ENCODE measurements at places on chromosomes 11 and 22. TPM values are rescaled to one million over a fixed set of nuclear protein-coding genes. Genes with fewer than 3 reads are reported as not detected.

The BEST1 gene
- 0.50 TPM for total RNA-seq

GRCh38 chr11:91906871-91907624 is 317.6 kb upstream of the FAT3 start:
- no peak overlapping the region for H3K4me3 ChIP-seq
- H3K27me3 ChIP-seq, result no peaks in the 10 kb centered on the region
- H3K27ac ChIP-seq, result no peak overlapping the region
- no peak for DNase-seq

DNA sequence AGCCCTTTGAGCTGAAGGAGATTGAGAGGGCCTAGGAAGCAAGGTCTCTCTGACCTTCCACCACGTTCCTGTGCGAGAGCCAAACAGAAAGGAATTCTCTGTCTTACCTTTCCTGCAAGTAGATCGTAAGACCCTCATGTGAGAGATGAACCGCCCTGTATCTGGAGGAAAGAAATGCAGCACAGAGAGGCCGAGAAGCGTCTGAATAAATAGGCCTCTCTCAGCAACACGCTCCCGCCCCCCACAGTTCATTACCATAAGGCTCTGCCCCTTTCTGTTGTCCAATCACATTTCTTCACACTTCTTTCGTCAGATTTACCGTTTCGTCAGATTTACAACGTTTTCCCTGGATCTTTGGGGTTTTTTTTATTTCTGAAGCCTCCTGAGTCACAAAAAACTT is 90.3 kb downstream of the BLID start:
- no peak for DNase-seq
- H3K36me3 ChIP-seq, result no peaks in the 10 kb centered on the region
- H3K4me1 ChIP-seq, result no peaks in the 10 kb centered on the region
- no peak overlapping the region for H3K4me3 ChIP-seq
- H3K27ac ChIP-seq, result no peak overlapping the region
- H3K27me3 ChIP-seq, result no peaks in the 10 kb centered on the region

DNA sequence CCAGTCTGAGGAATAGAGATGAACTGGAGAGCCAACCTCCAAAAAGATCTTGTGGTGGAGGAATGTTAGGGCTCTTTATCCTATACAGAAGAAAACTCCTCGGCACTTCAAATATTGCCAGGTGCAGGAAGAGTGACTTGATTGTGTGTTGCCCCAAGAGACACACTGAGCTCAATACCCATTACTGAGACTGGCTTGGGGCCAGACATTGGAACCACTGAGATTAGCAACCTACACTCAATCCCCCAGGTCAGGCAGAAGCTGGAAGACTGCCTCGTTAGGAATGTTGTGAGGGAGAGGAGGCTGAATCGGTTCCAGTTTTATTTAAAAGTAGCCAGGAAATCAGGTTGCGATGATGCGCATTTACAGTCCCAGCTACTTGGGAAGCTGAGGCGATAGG is 2.4 kb upstream of the SGSM3 start:
- no peaks in the 10 kb centered on the region for H3K27me3 ChIP-seq
- H3K27ac ChIP-seq, result no peak overlapping the region
- peaks cover 21% of the 10 kb centered on the region for H3K4me1 ChIP-seq
- no peak overlapping the region for H3K4me3 ChIP-seq

DNA sequence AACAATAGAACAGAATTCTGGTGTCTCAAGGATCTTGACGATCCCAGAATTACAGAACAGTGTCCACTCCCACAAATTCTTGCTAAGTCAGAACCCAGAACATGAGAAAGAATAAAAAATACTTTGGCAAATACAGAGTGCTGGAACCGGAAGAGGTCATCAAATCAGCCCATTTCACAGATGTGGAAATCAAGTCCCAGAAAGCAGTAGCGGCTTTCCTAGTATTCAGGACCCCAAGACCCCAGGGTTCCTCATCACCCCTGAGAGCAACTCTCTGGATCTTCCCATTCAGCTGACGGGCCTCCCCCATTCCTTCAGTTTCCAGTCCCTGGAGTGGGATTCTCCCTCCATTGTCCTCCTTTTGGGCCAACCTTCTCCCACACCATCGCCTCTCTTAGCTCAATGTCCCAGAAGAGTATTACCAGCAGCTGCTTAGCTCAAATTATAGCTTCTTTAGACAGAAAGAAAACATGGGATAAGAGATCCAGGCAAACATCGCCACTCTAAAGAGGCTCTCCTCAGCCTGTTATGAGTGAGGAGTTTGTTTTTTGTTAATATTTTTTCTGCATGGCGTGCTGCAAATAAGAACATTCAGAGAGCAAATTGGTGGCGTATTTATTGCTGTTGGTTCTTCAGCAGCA is 268.3 kb downstream of the MN1 start:
- no peak overlapping the region for H3K27ac ChIP-seq
- no peaks in the 10 kb centered on the region for H3K27me3 ChIP-seq
- DNase-seq, result no peak
- H3K4me1 ChIP-seq, result no peaks in the 10 kb centered on the region
- no peaks in the 10 kb centered on the region for H3K36me3 ChIP-seq
- no peak overlapping the region for H3K4me3 ChIP-seq

DNA sequence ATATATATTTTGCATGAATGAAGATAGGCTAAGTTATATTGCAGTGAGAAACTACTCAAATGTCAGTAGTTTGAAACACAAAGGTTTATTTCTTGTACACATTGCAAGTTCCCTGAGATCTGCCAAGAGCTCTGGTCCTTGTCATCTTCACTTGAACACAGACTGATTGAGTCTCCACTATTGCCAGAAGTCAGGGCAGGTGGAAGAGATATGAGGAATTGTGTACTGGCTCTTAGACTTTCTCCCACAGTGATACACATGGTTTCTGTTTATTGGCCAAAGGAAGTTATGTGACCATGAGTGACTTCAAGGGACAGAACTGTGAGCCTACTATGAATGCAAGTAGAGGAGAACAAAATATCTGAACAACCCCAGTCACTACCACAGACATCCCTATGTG is 44.2 kb downstream of the PPFIBP2 start:
- H3K4me1 ChIP-seq, result no peaks in the 10 kb centered on the region
- no peak overlapping the region for H3K27ac ChIP-seq
- no peaks in the 10 kb centered on the region for H3K27me3 ChIP-seq
- H3K36me3 ChIP-seq, result no peaks in the 10 kb centered on the region
- H3K4me3 ChIP-seq, result no peak overlapping the region
- DNase-seq, result no peak

GRCh38 chr22:46686221-46687047 is 51.6 kb downstream of the CERK start:
- H3K4me1 ChIP-seq, result peaks cover 13% of the 10 kb centered on the region
- DNase-seq, result no peak
- no peak overlapping the region for H3K4me3 ChIP-seq
- no peaks in the 10 kb centered on the region for H3K27me3 ChIP-seq

DNA sequence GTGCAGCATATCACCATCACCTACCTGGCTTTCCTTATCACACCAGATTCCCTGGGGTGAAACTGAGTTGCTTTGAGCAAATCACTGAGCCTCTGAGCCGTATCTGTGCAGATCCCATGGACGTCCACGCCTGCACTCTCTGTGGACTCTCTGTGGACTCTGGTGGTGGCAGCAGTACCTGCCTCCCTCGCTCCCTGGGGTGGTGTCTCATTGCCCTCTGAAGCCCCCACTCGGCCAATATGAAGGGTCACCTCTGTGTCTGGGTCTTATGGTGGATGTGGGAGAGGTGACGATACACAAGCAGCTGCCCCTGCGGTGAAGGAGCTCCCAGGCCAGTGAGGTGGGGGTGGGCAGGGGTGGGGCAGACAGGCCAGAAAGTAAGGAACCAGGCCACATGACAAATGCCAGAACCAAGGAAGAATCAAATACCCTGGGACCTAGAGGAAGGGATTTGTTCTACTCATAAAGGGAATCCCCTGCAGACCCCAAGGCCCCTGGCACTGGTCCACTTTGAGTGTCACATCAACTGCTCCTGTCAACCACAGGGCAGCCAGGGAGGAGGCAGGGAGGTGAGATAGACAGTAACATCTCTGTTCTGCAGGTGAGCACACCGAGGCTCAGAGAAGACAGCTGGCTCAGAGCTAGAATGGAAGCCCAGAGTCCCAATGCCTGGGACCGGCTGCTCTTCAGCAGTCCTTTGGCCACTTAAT is 9.2 kb upstream of the CHST1 start:
- DNase-seq, result no peak
- H3K4me1 ChIP-seq, result no peaks in the 10 kb centered on the region
- H3K27me3 ChIP-seq, result no peaks in the 10 kb centered on the region
- no peak overlapping the region for H3K27ac ChIP-seq
- H3K4me3 ChIP-seq, result no peak overlapping the region

DNA sequence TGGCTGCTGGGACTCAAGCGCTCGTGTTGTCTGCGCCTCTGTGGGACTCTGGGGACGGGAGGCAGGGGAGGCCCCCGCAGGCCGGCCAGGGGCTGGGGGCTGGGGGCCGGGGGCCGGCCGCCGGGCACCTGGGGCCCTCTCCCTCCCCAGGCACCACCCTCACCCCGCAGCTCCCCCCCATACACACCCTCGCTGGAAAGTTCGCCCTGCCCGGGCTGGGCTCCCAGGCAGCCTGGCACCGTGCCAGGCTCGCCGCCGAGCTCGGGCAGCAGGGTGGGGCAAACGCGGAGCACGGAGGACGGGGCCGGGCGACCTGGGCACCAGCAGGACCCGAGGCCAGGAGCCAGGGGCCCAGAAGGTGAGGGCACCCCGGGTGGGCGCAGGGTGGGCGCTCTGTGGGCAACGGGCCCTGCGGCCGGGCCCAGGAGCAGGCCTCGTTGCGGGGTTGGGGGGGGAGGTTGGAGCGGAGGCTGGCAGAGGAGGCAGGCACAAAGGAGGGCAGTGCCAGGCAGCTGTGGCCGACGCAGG is 76.7 kb upstream of the WNT7B start:
- H3K27ac ChIP-seq, result peak overlapping the region; percentile 82
- no peak overlapping the region for H3K4me3 ChIP-seq
- peaks cover 71% of the 10 kb centered on the region for H3K4me1 ChIP-seq
- no peaks in the 10 kb centered on the region for H3K36me3 ChIP-seq
- H3K27me3 ChIP-seq, result no peaks in the 10 kb centered on the region

DNA sequence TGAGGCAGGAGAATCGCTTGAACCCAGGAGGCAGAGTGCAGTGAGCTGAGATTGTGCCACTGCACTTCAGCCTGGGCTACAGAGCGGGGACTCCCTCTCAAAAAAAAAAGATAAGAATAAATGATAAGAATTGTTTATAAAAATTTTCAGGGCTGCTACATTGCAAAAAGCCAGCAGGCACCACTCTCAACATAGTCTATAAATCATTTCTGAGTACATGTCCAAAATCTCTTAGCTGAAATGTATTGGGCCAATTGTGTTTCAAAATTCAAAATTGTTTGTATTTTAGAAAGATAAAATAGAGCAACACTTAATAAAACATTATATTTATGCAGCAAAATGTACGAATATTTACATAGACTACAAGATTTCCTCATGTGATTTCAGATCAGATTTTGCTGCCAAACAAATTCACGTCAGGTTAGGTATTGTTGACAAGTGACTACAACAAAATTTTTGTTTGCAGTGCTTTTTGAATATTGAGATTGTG is 13.9 kb downstream of the PGR start:
- no peak overlapping the region for H3K4me3 ChIP-seq
- H3K27ac ChIP-seq, result no peak overlapping the region
- no peaks in the 10 kb centered on the region for H3K4me1 ChIP-seq
- no peaks in the 10 kb centered on the region for H3K27me3 ChIP-seq
- no peak for DNase-seq
- no peaks in the 10 kb centered on the region for H3K36me3 ChIP-seq

DNA sequence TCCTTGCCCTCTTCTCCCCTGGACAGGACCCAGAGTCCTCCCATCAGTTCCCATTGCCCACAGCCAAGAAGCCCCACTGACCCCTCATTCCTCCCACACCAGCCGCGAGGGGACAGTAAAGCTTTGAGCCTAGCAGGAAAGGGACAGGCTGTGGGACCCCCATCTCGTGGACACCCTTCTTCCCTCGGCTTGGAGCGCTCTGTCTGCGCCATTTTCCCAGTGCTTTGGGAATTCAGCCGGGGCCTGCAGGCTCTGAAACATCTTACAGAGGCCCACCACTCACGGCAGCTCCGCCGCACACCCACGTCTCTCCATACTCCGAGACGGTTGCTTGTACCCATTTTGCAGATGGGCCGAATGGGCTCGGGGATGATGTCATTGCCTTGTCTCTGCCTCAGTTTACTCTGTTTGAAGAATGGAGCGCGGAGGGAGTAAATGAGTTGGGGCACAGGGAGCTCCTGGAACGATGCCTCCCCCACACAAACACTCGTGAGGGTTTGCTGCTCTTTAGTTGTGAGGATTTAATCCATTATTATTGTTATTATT is 447.7 kb downstream of the TBC1D22A start:
- H3K27me3 ChIP-seq, result no peaks in the 10 kb centered on the region
- no peak overlapping the region for H3K4me3 ChIP-seq
- no peaks in the 10 kb centered on the region for H3K36me3 ChIP-seq
- H3K4me1 ChIP-seq, result no peaks in the 10 kb centered on the region

- H3K4me3 ChIP-seq, result no peak overlapping the region
- H3K27me3 ChIP-seq, result no peaks in the 10 kb centered on the region
- no peak overlapping the region for H3K27ac ChIP-seq
- peaks cover 8% of the 10 kb centered on the region for H3K36me3 ChIP-seq
Observed at GRCh38 chr11:68741463-68741862, 9.9 kb downstream of the TESMIN start.

GRCh38 chr11:14673824-14674405 is 30.3 kb downstream of the PDE3B start:
- no peak overlapping the region for H3K4me3 ChIP-seq
- no peak for DNase-seq
- H3K27me3 ChIP-seq, result no peaks in the 10 kb centered on the region
- no peak overlapping the region for H3K27ac ChIP-seq

DNA sequence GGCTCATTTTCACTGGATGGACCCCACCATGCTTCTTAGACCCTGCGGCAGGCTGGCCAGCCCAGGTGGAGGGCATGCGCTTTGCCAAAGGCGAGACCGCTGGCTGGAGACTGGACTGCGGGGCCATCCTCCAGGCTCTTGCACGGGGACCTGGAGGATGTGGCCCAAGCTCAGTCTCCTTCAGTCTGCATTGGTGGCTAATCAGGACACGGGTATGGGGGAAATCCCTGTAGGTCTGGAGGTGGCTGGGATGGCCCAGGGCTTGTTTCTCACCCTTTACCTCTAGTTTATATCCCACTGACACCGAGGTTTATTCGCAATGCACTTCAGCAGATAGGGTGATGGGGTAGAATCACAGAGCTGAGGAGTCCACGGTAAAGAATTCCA is 45.0 kb downstream of the BCR start:
- no peaks in the 10 kb centered on the region for H3K27me3 ChIP-seq
- no peak for DNase-seq
- no peaks in the 10 kb centered on the region for H3K36me3 ChIP-seq
- H3K27ac ChIP-seq, result peak overlapping the region; percentile 43
- peaks cover 90% of the 10 kb centered on the region for H3K4me1 ChIP-seq
- no peak overlapping the region for H3K4me3 ChIP-seq

The POU2AF3 gene
- total RNA-seq, result not detected

- H3K4me1 ChIP-seq, result peaks cover 15% of the 10 kb centered on the region
- no peaks in the 10 kb centered on the region for H3K36me3 ChIP-seq
- H3K27me3 ChIP-seq, result no peaks in the 10 kb centered on the region
- H3K27ac ChIP-seq, result no peak overlapping the region
- no peak for DNase-seq
Observed at GRCh38 chr22:46172522-46173110, 22.3 kb downstream of the PPARA start.

GRCh38 chr11:134483857-134484256 is 71.8 kb upstream of the B3GAT1 start:
- H3K36me3 ChIP-seq, result no peaks in the 10 kb centered on the region
- no peaks in the 10 kb centered on the region for H3K27me3 ChIP-seq
- no peak overlapping the region for H3K27ac ChIP-seq
- H3K4me1 ChIP-seq, result no peaks in the 10 kb centered on the region

The APOL1 gene
- total RNA-seq, result 27.5 TPM
